Activated T-helper 2 cell treated with anti-CD3 and anti-CD28 coated beads, Interferon-gamma antibody, Interleukin-2, Interleukin-4, amounts not matched to agents 10 μg/mL and 5 μg/mL and 100 μg/mL, durations not matched to agents 14 hours and 24 hours and 36 hours (primary cell): ENCODE measurements at places on chromosomes 5 and 9. TPM values are rescaled to one million over a fixed set of nuclear protein-coding genes. Genes with fewer than 3 reads are reported as not detected.

- DNase-seq, result no peak
Measured at GRCh38 chr5:157924931-157925729, 66.2 kb upstream of the CLINT1 start.

DNA sequence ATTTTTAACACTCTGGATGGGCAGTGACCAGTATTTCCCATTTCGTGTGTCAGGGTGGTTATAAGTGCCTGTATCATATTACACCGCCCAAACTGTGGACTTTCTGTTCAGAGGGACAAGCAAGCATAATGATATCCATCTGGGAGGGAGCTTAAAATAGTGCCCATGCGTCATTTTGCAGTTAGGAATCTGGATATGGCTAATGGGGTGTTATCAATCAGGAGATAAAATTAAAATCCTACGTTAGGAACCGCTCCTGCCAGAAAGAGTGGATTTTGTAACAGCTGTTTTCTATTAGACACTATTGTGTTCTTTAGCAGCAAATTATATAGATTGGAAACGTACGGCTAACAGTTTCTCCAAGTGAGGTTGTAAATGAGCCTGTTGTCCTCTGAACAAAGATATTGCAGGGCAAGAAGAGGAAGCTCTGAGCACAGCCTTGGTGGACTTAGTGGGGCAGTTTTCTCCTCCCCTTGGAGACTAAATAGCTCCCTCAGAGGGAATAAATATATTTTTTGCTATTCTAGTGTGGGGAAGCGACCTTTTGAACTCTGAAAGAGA, 160.4 kb downstream of the SPATA31D1 start:
- DNase-seq, result no peak

GRCh38 chr5:93601802-93602155, 18.8 kb downstream of the NR2F1 start:
- no peak for DNase-seq

DNA sequence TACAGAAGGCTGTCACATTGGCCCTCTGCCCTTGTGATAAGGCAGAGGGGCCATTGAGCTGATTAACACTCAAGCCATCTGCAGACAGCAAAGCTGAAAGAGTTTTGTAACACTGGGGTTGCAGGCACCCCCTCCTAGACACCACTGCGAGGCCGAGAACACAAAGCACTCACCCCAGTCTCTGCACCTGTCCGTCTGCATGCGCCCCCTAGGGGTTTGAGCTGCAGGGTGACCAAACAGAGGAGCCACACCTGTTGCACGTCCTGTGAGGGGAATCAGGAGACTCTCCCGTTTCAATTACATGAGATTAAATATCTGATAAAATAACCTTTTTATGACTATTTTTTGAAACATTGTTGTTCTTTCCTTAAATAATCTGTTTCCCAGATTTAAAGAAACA, 1180.4 kb downstream of the CDH9 start:
- DNase-seq, result no peak

DNA sequence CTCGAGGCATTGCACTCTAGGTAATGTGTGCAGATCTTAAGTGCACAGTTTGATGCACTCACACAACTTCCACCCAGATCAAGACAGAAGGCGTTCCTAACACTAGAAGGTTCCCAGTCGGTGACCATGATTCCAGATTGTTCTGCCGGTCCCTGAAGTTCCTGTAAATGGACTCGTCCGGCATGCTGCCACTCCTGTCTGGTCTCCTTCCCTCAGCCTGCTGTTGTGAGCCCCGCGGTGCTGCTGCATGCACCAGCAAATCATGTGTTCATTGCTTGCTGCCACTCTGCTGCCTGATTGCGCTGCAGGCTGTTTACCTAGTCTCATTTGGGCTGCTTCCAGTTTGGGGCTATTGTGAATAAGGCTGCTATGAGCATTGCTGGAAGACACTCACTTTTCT, 11.5 kb downstream of the STKLD1 start:
- DNase-seq, result no peak

Gene OR1J2
- not detected in 2 replicates for total RNA-seq

DNA sequence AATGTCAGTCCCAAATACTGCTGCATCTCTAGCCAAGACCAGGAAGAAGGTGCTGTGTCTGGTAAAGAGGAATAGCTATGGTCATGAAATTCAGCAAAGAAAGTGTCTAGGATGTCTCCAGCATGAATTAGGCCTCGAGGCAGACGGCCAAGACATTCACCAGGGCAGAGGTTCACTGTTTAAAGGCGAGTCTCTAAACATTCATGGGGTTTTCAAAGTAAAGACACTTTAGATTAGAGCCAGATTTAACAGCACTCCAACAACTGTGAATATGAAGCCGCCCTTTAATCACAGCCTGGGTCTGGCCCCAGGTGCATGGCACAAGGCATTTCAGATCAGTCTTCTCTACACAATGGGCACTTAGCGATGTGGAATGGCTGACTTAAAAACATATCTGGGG, 95.0 kb downstream of the ANKH start:
- no peak for DNase-seq

GRCh38 chr9:109037946-109038715, 24.8 kb upstream of the CTNNAL1 start:
- no peak for DNase-seq

- no peak for DNase-seq
Measured at GRCh38 chr9:117671468-117671867, 32.7 kb upstream of the TLR4 start.

- no peak for DNase-seq
Measured at GRCh38 chr5:151718153-151718552, 31.4 kb upstream of the SPARC start.

- no peak for DNase-seq
Measured at GRCh38 chr5:111930905-111931461, 174.0 kb upstream of the NREP start.

GRCh38 chr5:55104036-55104772, 1.8 kb downstream of the GZMA start:
- no peak for DNase-seq

GRCh38 chr5:104327801-104328200, 765.2 kb upstream of the NUDT12 start:
- DNase-seq, result no peak

Gene FBP1
- 0.23 TPM in 1 of 2 replicates, not detected in the other for total RNA-seq

- peak; percentile 11 for DNase-seq
Measured at GRCh38 chr9:33676746-33677505, 118.4 kb upstream of the PRSS3 start.

Gene PCDHGB5
- 0.62 and 0.92 TPM in 2 replicates for total RNA-seq

DNA sequence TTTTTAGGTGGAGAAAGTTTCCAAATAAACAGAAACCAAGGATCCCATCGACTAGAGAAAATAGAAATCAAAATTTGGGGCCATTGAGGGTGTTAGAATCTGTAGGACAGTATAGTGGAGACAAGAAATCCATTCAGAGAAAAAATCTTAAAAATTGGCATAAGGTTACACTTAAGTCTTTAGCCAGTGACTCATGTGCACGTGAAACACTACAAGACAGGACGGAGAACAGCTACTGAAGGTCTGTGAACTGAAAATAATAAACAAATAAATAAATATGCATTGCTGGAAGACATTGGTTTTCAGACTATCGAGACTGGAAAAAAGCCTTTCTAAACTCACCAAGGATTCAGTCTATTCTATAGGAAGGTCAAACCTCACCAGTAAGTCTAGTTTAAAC, 1955.5 kb downstream of the MAT2B start:
- DNase-seq, result no peak

Gene PLAC8L1
- total RNA-seq, result 0.71 and 0.74 TPM in 2 replicates

Gene C9orf40
- total RNA-seq, result 19.2 and 19.6 TPM in 2 replicates

GRCh38 chr9:20683351-20684034, 566 bp upstream of the FOCAD start:
- DNase-seq, result peak; percentile 19

DNA sequence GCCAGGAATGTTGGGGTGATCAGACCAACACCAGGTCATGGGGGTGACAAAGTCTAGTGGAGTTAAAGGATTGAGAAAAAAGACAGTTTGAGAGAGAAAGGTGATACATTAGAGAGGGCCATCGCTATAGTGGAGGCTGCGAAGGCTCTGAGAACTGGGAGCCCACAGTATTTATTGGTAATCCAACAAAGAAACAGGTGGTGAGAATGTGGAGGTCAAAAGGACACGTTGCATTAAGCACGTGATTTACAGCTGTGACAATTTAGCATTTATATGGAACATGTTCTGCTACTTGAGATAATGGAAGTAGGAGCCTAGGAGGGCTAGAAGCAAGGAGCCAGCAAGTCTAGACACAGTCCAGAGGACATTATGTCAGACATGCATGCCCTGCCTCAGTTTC, 2086.5 kb upstream of the C9orf72 start:
- no peak for DNase-seq

Gene NUTM2G
- total RNA-seq, result not detected in 2 replicates

DNA sequence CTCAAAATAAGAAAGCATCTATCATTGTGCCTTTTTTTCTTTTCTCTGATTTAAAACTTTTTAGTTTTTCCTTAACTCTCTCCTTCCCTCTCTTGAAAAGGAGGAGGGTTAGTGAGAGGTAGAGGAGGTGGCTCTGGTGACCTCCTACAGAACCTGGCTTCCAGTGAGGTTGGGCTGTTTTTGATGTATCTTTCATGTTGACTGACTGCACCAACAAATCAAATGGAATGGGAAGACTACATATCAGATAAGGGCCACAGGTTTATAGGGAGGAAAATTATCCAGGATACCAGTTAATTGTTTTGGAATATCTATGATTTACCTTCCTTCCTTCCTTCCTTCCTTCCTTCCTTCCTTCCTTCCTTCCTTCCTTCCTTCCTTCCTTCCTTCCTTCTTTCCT, 173.2 kb downstream of the ZSWIM6 start:
- DNase-seq, result no peak

DNA sequence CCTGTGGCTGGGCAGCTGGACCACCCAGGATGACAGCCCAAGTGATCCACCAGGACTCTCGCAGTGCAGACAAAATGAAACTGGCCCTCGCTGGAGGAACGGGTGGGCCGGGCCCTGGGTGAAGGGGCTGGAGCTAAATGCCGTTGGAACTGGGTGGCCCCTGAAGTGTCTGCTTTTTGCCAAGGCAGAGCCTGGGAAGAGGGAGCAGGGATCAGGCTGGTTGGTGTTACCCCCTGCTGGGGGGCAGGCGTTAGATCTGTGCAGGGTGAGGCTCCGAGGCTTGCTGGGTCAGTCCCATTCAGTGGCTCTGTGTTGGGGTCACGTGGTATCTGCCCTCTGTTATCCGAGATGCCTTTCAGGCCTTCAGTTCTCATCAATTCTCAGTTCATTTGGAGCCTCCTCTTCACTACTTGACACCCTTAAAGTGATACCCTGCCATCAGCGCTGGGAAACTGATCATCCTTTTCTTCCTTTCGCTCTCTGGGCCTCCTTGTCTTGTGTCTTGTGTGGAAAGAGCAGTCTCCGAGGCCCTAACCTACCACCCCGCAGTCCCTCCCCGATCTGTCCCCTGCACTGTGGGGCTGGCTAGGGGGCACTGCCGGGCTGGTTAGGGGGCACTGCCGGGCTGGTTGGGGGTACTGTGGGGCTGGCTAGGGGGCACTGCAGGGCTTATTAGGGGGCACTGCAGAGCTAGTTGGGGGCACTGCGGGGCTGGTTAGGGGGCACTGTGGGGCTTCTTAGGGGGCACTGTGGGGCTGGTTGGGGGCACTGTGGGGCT, 37.3 kb downstream of the COL5A1 start:
- no peak for DNase-seq

Gene PCDHB5
- total RNA-seq, result not detected in 2 replicates
